Renal cortex interstitium (tissue), 15 donors: ENCODE measurements at places on chromosomes 7 and 10. TPM values are rescaled to one million over a fixed set of nuclear protein-coding genes. Genes with fewer than 3 reads are reported as not detected.
A peak's percentile ranks its signal among the peaks of the same experiment; 100 is the strongest.

DNA sequence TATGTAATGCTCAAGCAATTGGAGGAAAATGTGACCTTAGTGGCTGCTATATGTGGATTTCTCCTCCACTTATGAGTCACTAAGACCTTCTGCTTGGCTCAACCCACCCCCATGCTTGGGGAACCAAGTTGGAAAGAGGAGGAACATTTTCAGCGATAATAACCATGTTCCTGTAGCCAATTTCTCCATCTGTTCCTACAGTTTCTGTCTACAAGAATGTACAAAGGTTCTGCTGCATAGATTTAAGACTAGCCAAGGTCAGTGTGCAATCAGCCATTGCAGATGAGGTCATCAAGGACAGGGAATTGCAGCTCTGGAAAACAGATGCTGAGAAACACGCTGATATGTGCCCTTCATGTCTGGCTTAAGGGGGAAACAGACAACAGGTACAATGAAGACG, 5.6 kb upstream of the NRCAM start:
- DNase-seq = no peak

GRCh38 chr10:31804352-31804810, 124.2 kb downstream of the ARHGAP12 start:
- no peak for DNase-seq

- no peak for DNase-seq
Measured at GRCh38 chr10:94546049-94546900, 687 bp downstream of the HELLS start.

GRCh38 chr7:66668677-66669076, 40.0 kb downstream of the KCTD7 start:
- no peak for DNase-seq

DNA sequence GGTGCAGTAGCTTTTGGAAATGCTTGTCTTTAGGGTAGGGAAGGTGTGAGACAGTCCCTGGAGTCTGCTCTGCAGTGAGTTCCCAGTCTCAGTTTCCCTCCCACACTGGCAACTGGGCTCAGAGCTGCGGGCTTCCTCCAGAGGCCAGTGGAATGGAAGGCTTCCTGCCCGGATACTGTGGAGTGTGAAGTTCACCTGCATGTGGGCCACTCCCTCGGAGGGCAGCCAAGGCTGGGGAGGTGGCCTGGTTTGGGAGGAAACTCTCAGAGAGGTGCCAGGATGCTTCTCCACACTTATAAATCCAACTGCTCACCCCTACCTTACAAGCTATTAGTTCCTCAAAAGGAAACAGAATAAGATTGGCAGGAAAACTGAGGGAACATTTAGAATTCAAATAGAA, 18.1 kb upstream of the UBE2H start:
- no peak for DNase-seq

- no peak for DNase-seq
Measured at GRCh38 chr7:106896231-106896630, 31.1 kb downstream of the PIK3CG start.

- no peak for DNase-seq
Measured at GRCh38 chr7:37656913-37657530, 26.5 kb upstream of the GPR141 start.

DNA sequence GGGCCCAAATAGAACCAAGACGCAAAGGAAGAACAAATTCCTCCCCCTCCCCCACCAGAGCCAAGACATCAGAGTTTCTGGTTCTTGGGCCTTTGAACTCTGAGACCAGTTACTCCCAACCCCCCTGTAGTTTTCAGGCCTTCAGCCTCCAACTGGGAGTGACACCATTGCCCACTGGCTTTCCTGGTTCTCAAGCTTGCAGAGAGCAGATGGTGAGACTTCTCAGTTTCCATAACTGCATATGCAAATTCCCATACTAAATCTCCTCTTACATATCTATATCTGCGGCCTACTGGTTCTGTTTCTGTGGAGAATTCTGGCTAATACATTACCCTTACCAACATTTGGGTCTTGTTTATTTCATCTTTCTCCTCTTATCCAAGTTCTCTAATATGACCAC, 762.9 kb downstream of the GRM8 start:
- DNase-seq = no peak

DNA sequence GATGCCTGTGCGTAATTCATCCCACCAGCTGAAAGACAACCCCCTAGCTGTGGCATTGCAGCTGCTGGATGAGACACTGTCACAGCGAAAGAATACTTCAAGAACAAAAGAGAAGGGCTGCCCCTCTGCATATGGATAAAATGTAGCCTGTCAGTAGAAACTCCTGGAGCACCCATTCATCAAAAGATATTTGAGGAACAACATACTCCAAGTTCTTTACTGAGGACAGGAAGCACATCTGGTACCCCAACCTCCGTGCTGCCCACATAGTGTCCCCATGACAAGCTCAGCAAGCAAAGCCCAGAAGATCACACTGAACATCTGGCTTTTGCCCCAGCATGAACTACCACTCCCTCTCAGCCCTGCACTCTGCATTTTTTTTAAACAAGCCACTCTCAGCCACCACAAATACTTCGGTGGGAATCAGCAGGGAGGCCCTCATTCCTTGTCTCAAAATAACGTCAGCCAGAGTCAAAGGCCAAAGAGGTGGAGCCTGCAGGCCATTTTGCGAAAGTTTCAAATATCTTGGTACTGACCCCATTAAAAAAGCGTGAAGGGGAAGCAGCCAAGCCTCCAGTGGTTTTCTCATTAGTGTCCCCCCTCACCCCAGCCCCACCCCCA, 1.7 kb downstream of the CREB3L2 start:
- peak; percentile 77 for DNase-seq

DNA sequence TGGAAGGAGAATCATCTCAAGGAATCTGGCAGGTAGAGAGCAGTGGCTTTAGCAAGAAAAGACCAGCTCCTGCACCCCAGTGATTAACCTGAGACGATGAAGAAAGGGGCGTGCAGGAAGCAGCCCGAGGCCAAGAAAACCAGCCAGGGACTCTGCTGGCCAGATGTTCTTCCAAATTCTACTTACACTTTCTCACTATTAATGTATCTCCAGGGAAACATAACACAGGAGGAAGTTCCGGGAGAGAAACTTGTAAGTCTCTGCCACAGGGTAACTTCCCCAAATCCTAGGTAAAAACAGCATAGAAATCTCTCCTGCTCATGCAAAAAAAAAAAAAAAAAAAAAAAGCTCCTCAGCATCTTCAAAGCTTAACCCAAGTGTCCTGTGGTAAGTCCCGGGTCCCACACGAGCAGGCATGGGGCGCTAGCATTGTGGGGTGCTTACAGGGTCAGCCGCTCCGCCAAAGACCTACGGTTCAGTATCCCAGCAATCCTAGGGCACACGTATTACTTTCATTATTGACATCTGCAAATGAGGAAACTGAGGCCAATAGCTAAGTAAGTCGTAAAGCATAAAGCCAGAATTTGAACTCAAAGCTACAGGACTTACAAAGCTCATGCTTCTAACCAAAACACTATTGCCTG, 97.2 kb upstream of the GNA12 start:
- no peak for DNase-seq

GRCh38 chr10:47349941-47350371, 1.8 kb downstream of the RBP3 start:
- DNase-seq = no peak

The SFTPA1 gene
- not detected for polyA plus RNA-seq

The SFRP4 gene
- polyA plus RNA-seq = 2.9 TPM

The PDCD11 gene
- polyA plus RNA-seq = 38.6 TPM

The BICC1 gene
- polyA plus RNA-seq = 94.6 TPM

The RAPGEF5 gene
- 39.9 TPM for polyA plus RNA-seq

The FAM180A gene
- polyA plus RNA-seq = not detected

The CFAP70 gene
- polyA plus RNA-seq = 22.8 TPM

The SVOPL gene
- polyA plus RNA-seq = 3.1 TPM
